ENCODE measurements at places on chromosomes 4 and X. TPM values are rescaled to one million over a fixed set of nuclear protein-coding genes. Genes with fewer than 3 reads are reported as not detected.

HHIP gene
- total RNA-seq = 172 TPM

DNA sequence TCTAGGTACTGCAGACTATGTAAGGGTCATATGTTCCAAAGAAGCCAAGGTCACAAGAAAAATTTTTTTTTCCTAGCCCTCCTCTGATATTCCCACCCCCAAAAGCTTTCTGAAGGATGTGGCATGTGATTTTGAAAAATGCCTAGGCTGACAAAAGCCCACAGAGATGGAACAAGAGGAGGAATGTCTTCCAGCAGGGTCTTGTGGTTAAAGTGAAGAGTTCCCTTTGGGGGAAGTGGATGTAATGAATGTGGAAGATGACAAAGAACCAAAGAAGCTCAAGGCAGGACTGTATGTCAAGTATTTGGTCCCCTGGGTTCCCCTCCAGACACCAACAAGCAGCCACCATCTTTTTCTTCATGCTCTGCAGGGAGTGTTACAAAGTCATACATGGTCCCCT, 268.8 kb downstream of the BCOR start:
- no peak for DNase-seq

- no peak for DNase-seq
These were observed 14.9 kb downstream of the NRK start for GRCh38 chrX:105837232-105837631.

DNA sequence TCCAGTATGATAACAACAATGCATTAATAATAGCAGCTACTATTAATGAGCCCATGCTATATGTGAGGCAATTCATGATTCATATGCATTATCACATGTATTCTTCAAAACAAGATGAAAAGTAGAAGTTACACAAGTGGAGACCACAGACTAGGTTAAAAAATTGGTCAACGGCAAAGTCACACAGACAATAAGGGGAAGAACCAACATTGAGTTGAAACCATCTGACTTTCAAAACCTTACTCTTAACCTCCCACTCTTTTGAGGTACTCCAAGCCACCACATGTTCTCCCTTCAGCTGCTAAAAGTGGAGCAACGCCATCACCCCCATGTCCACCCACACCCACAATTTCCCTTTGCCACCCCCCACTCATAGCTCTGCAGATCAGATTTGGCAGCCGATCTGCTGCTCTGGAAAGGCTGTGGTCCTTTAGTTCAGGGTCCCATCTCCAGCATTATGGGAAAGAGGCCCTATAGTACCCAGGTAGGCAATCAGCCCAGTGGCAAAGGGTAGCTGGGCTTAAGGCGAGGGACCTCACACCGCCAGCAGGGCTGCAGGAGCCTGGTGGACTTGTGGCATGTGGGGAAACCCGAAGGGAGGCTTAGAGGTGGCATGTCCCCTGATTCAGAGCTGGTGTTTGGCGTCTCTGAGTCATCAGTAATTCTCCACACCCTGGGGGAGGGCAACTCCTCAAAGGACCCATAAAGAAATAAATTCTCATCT, 33.5 kb upstream of the CYBB start:
- no peak for DNase-seq

Data from lower lobe of right lung (tissue), 2 donors.